ENCODE measurements at places on chromosomes 1 and 21.

DNA sequence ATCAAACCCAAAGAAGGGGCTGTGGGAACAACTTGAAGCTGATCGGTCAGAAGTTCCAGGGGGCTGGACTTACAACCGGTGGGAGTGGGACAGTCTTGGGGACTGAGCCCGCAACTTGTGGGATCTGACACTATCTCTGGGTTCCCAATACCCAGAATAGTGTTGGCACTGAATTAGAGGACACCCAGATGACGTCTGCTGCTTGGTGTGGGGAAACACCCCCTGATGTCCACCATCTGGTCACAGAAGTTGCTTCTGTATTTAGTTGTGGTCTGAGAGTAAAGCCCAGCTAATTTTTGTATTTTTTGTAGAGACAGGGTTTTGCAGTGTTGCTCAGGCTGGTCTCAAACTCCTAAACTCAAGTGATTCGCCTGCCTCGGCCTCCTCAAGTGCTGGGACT is 28.8 kb downstream of the SERBP1 start:
- no peak for DNase-seq

DNA sequence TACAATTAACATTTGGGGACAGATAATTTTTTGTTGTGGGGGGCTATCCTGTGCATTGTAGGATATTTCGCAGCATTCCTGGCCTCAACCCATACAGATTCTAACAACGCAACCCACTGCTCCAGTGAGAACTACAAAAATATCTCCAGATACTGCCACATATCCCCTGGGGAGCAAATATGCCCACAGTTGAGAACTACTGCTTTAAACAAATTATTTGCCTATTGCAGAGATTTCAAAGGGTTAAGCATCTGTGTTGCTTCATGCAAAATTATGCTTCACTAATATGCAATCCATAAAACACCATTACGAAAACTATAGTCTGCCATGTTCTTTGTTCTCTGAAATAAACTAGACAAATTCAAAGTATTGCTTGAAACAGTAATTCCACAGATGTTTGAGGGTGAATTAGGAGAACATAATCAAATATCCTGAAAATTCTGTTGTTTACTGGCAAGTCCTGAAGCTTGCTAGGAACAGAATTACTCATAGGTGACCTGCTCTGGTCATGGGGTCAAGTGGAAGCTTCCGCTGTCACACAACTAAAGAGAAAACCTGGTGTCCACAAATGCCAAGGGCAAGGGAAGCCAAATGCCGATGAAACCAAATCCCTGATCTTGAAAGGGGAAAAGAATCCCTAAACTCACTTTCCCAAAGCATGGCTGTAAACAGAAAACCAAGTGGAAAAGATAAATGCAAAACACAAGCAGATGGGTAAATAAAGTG is 149.4 kb downstream of the RERE start:
- no peak for DNase-seq

DNA sequence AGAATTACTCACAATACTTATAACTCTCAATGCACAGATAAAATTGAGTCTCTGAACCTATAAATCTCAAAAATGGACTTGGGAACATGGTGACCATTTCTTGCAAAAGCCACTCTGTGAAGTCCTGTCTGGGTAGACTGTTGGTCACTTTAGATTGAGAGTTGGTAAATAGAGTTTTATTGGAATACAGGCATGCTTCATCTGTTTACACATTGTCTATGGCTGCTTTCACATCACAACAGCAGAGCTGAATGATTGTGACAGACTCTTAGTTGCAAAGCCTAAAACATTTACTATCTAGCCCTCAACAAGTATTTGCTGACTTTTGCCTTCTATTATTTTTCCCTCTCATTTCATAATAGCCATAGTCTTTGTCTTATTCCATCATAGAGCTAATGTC is 24.1 kb upstream of the ASPM start:
- no peak for DNase-seq

DNA sequence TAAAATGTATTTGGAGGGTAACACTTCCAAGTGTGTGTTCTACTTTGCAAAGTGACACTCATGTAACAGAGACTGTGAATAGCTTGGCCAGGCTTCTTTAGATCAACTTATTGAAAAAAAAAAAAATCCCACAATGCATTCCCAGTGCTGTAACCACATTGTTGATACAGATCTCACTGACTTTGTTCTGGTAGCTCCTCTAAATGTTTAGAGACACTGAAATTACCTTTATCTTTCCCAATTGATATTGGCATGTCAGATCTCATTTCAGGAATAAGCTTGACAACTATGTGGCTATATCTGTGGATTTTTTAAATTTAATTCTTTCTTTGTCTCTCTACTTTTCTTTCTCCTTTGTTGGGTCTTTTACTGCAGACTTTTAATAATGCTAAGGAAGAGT is 1018.9 kb upstream of the PRMT6 start:
- no peak for DNase-seq

- peak; percentile 86 for DNase-seq
These were observed 179.8 kb upstream of the GALNT2 start for GRCh38 chr1:229887043-229887822.

DNA sequence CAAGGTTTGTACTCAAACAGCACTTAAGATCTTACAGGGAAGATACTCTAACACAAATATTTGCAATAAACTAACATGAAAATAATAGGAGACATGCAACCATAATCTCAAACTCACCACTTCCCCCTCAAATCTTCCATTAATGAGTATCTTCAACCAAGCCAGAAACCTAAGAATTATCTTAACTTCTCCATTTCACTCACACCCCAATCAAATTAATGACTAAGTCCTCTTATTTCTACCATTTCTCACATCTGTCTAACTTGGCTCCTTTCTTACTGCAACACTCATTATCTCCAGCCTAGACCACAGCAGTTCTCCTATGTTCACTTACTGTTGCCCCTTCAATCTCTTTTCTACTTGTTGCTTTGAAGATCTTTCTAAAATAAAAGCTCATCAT is 10.4 kb downstream of the RBBP5 start:
- no peak for DNase-seq

DNA sequence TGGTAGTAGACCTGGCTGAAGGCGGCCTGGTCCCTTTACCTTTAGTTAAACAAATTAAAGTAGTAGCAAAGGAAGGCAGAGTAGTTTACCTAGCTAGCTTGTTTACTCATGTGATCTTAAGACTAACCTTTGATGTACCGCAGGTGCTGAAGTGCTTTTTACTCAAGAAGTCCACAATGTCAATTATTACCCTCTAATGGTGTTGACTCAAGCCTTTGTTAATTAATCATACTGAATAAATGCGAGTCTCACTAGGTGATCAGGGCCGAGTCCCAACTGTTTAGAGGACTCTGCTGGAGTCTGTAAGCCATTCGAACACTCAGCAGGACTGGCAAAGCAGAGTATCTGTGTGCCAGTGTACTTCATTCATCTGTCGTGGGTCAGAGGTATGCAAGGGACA is 381.1 kb upstream of the NCAM2 start:
- DNase-seq: no peak

- peak; percentile 92 for DNase-seq
These were observed 652.9 kb downstream of the ADGRL2 start for GRCh38 chr1:82453511-82454185.

GRCh38 chr21:45333583-45334121 is 46.0 kb upstream of the POFUT2 start:
- no peak for DNase-seq

GRCh38 chr1:84582802-84583587 is 8.8 kb upstream of the CTBS start:
- DNase-seq: no peak

DNA sequence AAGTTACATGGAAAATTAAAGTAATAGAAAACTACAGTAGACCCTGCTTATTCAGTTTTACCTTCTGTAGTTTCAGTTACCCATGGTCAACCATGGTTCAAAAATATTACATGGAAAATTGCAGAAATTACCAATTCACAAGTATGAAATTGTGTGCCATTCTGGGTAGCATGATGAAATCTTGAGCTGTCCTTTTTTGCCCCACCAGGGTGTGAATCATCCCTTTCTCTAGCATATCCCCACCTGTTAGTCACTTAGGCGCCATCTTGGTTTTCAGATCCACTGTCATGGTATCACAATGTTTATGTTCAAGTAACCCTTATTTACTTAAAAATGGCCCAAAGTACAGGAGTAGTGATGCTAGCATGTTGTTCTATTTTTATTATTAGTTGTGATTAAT is 3.5 kb upstream of the LRIF1 start:
- no peak for DNase-seq

- DNase-seq: no peak
These were observed 15.6 kb upstream of the COL9A2 start for GRCh38 chr1:40332695-40333094.

DNA sequence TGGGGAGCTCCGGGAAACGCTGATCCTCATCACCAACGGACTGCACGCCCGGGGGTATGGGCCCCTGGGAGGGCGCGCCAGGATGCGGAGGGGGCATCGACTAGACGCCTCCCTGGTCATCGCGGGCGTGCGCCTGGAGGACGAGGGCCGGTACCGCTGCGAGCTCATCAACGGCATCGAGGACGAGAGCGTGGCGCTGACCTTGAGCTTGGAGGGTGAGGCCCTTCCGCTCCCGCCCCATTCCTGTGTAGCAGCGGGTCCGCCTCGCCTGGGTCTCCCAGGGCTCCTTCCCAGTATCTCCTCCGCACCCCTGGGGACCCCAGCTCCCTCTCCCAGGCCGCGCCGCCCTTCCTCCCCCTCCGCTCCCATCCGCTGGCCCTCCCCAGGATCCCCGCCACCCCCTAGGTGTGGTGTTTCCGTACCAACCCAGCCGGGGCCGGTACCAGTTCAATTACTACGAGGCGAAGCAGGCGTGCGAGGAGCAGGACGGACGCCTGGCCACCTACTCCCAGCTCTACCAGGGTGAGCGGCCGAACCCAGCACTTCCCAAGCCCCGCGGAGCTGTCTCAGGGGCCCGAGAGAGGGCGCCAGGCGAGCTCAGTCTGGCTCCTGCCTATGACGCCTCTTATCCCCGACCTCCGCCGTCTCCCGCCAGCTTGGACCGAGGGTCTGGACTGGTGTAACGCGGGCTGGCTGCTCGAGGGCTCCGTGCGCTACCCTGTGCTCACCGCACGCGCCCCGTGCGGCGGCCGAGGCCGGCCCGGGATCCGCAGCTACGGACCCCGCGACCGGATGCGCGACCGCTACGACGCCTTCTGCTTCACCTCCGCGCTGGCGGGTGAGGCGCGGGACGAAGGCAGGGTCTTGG is 5.0 kb downstream of the HAPLN2 start:
- DNase-seq: peak; percentile 53

DNA sequence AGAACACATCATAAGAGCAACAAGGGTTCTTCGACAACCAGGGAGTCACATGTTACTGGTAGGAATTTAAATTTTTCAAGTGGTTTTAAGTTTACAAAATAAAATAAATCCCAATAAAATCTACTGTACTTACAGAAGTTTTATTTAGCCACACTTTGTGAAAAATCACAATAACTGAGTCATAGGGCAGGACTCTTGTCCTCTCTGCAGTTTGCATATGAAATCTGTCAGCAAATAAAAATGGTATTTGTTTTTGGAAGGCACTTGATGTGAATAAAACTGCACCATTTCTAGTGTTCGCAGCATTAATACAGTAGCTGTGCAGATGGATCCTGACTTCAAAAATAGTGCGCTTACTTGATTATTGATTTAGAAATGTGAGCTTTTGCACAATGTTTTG is 150.4 kb downstream of the LBR start:
- no peak for DNase-seq

DNA sequence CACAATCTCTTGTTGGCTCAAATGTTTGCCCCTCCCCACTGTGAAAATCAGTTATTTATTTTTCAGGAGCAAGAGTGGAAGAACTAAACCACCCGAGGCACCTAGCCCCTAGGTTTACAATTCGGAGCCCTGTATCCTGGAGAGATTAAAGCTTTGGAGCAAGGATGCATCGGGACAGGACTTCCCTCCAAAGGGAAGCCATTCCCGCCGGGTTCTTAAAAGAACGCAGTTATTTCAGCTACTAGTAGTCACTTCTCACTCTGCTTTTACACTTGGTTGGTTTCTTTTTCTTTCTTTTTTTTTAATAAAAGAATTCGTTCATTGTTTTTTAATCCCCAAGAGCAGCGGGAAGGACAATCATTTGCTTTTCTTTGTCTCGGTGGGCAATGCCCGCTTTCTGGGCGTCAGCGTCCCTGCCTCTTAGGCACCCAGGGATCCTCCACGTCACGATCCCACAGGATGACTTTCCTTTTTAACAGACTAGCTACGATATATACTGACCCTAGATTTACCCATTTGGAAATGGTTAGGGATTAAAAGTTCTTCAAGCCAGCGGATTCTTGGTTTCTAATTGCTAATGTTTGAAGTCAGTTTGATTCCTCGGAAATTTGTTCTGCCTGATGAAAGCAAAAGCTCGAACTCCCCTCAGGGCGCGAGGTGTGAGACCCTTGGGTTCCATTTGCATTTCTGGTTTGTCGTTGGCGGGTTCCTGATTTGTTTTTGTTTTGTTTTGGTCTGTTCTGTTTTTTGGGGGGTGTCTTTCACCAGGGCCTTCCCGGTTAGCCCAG is 9.0 kb downstream of the TBX15 start:
- no peak for DNase-seq

DNA sequence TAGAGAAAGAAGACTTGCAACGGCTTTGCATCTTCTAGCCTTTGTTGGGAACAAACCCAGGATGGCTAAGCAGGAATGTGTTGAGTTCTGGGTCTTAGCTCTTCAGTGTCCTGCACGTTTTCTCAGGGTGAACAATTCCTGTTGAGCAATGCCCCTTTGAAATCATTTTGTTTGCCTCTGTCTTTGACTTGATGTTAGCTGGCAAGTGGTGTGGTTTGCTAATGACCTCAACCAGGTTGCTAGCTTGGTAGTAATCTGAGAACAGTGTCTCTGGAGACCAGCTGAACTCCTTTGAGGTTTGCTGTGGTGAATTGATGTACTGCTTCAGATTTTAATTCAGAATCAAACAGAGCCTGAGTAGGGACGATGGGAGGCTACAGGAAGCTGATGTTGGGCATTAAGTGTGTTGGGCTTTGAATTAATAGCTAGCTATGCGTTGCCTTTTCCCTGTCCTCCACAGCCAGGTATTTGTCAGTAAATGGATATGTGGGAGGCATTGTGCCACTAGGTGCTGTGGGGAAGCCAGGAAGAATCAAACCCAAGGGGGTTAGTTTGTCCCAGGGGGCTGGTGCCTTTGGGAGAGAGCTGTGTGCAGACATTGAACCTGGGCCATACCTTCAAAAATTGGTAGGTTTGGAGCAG is 23.3 kb upstream of the SRSF10 start:
- no peak for DNase-seq

- DNase-seq: no peak
These were observed 8.9 kb downstream of the VSIG8 start for GRCh38 chr1:159853417-159854115.

DNA sequence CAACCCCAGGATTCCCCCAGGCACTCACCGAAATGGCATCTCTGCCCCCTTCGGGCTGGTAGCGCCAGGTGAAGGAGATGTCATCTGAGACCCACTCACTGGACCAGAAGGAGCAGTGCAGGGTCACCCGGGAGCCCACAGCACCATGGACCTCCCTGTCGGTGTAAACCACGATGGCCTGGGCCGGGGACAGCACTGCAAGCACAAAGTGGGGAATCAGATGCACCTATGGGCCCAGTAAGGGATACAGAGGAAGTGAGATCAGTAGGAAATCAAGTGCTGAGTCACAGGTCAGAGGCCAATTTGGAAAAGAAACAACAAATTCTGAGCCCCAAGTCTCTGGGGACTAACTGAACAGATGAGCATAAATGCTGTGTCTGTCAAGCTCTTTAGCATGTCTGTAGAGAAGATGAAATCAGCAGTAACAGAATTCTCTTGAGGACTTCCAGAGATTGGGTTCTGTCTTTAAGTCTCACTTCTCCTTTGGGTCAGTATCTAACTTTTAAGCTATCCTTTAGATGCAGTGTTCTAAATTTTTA is 2.5 kb downstream of the MPZ start:
- no peak for DNase-seq
